Urinary bladder (tissue), 4 donors: ENCODE measurements at places on chromosomes 4 and X. TPM values are rescaled to one million over a fixed set of nuclear protein-coding genes. Genes with fewer than 3 reads are reported as not detected.

Gene ZCCHC4
- 6.5 TPM for polyA plus RNA-seq

Gene VCX3B
- polyA plus RNA-seq = not detected

Gene TEX13C
- polyA plus RNA-seq = not detected

Gene EGF
- 1.6 TPM for polyA plus RNA-seq

Gene TCEAL5
- 1.3 TPM for polyA plus RNA-seq

Gene MGARP
- 1.5 TPM for polyA plus RNA-seq

Gene ZNF141
- polyA plus RNA-seq = 4.6 TPM

Gene CFAP99
- 0.06 TPM for polyA plus RNA-seq

DNA sequence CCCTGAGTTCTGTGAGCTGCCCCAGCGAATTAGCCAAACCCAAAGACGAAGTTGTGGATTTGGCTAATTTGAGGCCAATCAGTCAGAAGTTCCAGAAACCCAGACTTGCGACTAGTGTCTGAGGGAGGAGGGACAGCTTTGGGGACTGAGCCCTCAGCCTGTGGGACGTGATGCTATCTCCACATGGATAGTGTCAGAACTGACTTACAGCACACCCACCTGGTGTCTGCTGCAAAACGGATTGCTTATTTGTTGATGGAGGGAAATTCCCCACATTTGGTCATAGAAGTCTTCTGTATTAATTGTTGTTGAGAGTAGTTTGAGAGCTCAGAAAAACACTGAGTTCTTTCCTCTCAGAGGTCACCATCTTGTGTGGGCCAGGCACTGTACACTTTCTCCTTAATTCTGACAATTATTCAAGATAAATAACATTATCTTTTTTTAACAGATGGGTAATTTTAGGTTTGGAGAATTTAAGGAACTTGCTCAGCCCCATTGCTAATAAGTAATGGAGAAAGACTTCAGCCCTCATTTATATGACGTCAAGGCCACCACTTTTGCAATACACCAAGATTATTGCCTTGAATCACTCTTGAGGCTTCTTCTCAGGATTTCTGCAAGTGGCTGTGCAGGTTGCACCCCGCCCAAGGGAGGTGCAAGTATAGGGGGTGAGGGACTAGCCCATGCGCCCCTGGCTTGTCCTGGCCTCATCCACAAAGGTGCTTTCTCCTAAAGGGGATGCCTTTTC is 16.7 kb downstream of the CLRN2 start:
- no peak for DNase-seq

DNA sequence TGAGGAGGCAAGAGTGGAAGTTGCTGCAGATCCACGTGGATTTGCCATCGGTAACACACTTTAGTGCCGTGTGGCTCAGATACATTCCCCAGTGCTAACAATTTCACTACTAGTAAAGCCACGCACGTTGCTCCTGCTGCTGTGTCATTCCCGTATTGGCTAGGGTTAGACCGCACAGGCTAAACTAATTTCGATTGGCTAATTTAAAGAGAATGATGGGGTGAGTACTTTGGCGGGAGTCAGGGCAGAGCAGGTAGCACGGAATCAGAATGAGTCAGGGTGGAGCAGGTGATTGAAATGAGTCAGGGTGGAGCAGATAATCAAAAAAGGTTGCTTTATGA is 1337.5 kb downstream of the FSTL5 start:
- DNase-seq = no peak

DNA sequence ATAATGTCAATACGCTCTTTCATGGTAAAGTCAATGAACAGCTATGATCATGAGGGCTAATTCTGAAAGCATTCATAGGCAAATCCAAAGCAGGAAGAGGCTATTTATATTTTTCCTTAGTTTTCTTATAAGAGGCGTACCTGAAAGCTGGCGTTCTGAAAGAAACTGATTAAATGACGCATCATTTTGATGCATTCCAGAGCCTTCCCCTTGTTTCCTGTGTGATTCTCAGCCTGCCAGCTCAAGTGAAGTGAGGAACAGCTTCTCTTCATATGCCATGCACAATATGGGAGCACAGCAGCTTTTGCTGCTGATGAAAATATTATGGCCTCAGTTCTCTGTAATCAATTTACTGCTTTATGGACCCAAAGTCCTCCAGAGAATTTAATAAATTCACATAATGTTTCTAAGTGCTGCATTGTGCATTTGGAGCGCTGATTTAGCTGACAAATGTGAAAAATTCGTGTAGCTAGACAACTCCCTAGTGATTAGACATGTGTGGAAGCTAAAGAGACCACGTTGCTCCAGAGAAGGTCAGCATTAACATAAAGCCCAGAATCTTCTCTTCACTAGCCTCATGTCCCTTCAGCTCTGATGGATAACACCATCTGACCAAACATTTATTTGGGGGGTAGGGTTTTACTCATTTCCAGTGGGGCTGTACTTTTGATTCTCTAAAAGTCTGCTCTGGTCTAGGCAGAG is 110.8 kb downstream of the GPAT3 start:
- DNase-seq = no peak

- DNase-seq = no peak
Observed at GRCh38 chrX:134013092-134013497, 27.7 kb upstream of the GPC3 start.

DNA sequence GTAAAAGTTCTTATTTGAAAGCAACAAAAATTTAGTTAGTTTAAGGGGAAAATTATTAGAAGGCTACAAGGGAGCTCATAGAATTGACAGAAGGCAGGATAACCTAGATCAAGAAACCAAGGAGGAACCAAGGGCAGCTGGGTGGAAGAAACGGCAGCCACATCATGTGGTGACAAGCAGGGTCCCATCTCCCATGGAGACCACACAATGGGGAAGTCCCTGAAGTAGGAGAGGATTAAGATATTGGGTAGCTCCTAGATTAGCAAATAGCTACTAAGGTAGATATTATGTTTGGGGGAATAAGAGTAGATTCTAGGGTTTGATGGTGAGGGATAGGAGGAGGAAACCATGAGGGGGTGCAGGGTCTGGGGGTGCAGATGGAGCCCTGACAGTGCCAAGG is 48.0 kb upstream of the TMEM154 start:
- DNase-seq = no peak

DNA sequence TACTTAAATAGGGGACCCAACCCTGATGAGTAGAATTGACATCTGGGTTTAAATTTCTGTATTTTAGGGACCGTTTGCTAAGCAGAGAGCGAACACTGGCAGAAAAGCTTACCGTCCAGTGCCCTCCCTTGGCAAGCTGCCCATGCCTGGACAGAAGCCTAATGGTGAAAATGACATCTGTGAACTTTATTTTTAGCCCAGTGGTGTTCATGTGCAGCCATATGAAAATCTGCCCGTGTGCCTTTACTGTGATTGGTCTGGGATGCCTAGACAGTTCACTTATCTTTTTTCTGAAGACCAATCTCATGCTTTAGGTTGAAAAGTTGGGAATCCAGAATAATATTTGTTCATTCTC is 1.1 kb downstream of the STBD1 start:
- no peak for DNase-seq

DNA sequence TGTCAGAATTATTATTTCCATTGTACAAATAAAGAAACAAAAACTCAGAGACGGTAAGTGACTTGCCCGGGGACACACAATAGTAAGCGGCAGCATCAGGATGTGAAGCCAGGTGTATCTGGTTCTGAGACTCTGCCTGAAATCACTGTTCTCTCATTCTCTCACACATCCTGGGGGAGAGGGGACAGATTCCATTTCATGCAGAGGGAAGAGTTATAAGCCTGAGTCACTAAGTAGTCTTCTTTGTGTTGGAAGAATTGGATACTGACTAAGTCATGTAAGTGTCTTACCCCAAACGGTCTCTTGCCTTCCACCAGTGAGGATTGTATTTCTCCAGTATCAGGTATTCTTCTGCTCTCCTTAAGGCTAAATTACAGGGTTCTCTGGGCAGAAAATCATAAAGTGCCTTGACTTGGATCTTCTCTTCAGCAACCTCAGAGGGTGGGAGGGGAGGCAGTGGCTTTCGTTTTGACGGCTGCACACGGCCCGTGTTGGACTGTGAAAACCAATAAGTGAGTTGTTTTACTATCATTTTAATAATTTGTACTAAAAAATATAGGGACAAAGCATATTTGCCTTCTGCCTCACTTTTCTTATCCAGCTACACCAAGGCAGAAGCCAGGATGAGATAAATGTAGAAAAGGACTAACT is 21.9 kb downstream of the TXK start:
- no peak for DNase-seq

- no peak for DNase-seq
Observed at GRCh38 chrX:30787012-30787411, 102.0 kb downstream of the TAB3 start.

GRCh38 chrX:130190801-130191200 is 19.0 kb downstream of the RAB33A start:
- DNase-seq = no peak

DNA sequence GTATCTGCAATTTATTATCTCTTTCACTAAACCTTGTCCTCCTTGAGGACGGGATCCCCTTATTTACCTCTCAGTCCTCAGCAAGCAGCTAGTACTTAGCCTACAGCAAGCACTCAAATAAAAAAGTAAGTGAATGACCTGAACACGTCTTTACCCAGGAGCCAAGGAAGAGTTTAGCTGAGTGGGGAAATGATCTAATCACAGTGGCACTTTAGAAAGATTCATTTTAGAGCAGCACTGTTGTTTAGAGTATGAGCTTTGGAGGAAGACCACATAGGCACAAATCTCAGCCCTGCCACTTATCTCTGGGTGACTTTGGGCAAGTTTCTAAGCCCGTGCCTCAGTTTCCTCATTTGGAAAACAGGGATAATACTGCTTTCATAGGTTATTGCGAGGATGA is 2.7 kb downstream of the FAM120C start:
- DNase-seq = no peak

GRCh38 chr4:15832523-15833451 is 54.7 kb downstream of the CD38 start:
- no peak for DNase-seq

DNA sequence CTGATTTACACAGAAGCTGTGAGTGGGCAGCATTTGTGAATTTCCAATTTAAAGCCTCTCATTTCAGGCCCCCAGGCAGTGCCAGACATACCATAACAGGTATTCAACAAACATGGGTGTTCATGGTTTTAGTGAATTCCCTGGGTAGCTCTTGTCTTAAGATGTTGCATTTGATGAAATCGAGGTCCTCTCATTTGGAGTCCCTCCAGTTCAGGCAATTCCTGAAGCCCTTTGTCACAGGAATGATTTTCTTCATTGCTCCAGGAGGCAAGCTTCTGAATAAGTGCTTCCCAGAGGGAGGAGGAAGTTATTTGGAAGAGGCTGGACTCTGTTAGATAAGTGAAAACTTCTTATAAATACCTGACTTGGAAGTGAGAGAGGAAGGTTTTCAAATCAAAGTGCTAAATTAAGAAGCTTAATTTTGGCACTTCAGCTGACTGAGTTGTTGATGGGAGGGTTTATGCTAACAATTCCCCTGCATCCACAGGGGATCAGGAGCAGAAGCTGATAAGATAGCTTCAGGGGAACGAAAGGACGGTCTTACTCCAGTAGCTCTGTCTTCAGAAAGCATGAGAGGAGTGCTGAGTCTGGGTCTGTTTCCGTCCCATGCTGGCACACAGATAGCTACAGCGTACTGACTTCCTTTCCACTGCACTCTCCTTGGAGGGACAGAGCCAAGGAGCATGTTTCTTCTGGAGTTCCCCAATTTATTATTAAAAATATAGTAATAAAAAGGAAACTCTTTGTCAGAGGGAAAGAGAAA is 543.1 kb downstream of the GBA3 start:
- no peak for DNase-seq

GRCh38 chr4:144592264-144592663 is 53.7 kb upstream of the HHIP start:
- no peak for DNase-seq

DNA sequence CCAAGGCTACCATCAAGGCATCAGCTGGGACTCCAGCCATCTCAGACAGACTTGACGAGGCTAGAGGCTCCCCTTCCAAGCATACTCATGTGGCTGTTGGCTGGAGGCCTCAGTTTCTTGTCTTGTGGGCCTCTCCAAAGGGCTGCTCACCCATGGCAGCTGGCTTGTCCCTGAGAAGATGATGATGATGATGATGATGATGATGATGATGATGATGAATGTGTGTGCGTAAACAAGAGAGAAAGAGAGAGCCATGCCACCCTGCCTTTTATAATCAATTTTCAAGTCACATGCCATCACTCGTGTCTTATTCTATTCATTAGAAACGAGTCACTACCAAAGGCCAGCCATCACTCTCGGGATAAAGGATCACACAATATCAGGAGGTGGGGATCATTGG is 60.5 kb upstream of the ADGRG2 start:
- no peak for DNase-seq

GRCh38 chr4:98939892-98940298 is 11.0 kb upstream of the EIF4E start:
- DNase-seq = no peak

DNA sequence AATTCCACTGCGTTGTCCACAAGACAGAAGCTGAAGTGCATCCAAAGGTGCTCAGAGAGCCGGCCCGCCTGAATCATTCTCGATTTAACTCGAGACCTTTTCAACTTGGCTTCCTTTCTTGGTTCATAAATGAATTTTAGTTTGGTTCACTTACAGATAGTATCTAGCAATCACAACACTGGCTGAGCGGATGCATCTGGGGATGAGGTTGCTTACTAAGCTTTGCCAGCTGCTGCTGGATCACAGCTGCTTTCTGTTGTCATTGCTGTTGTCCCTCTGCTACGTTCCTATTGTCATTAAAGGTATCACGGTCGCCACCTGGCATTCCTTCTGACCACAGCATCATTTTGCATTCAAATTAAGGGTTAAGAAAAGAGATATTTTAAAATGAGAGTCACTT is 115.5 kb downstream of the NFKB1 start:
- DNase-seq = peak; percentile 45

DNA sequence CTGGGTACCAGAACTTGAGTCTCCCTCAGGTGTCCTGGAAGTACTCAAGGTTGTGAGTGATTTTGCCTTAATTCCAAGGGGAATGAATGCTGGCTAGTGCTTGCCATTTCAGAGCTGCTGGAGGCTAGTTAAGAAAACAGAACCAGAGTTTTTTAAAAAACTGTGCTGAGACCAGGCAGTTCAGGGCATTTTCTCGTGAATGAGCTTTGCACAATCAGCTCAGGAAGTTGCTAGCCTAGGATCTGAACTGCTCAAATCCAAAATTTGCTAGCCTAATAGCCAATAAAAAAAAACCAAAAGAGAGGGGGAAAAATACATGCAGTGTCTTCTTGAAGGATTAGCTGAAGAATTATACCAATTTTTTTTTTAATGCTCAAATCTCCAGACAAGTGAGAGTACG is 292.7 kb downstream of the FBXW7 start:
- DNase-seq = no peak

GRCh38 chr4:128830906-128831503 is 21.5 kb downstream of the JADE1 start:
- DNase-seq = no peak

DNA sequence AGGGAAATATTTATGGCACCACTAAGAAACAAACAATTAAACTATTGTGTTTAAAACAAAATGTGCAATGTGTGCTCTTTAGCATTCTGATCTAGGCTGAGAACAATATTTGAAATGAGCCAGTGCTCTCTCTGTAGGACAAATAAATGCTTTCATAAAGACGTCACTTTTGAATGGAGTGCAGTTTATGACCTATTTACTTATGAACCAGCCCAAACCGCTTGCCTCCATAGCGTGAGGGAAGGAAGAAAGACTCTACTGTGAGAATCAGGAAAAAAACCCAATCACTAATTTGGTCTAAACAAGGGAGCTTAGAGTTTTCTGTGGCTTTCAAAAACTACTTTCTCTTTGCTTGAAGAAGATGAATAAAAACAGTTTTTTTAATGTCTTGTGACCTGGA is 39.4 kb downstream of the SAT1 start:
- DNase-seq = no peak
